ENCODE measurements at places on chromosomes 11 and 22.

GRCh38 chr11:46064221-46064620, 57.0 kb downstream of the PHF21A start:
- no peaks in the 10 kb centered on the region for H3K36me3 ChIP-seq
- no peak for DNase-seq
- peaks cover 7% of the 10 kb centered on the region for H3K4me1 ChIP-seq
- H3K4me3 ChIP-seq: no peak overlapping the region
- H3K27me3 ChIP-seq: no peaks in the 10 kb centered on the region
- H3K27ac ChIP-seq: no peak overlapping the region

DNA sequence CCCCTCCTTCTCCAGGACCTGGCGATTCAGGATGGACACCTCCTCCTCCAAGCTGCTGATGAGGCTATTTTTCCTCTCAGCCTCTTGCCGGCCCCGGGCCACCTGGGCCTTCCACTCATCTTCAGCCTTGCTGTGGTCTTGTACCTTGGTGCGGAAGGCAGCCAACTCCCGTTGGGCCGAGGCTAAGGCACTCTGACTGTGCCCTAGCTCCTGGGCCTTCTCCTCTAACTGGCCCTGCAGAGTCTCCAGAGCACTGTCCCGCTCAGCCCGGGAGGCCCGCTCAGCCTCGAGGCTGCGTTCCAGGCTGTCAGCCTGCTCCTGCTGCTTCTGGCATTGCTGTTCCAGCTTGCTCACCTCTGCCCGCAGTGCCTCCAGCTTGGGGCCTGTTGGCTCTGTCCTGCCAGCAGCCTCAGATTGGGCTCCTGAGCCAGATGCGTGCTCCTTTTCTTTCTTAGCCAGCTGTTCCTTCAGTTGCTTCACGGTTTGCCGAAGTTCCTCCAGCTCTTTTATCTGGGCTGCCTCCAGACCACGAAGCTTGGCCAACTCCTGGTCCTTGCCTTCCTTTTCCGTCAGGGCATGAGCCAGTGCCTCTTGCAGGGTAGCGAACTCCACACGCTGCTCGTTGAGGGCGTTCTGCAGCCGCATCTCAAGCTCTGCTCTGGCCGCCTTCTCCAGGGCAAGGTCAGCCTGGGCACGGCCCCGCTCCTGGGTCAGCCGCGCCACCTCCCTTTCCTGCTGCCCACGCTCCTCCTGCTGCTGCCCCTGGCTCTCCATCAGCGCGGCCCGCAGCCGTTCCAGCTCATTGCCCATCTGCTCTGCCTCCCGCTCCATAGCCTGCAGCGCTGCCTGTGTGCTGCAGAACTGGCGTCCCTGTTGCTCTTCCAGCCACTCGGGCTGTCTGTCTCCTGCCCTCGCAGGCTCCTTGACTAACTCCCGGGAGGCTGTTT, 15.3 kb downstream of the IL18BP start:
- H3K4me1 ChIP-seq: no peaks in the 10 kb centered on the region
- no peak overlapping the region for H3K4me3 ChIP-seq
- H3K27me3 ChIP-seq: no peaks in the 10 kb centered on the region
- H3K36me3 ChIP-seq: peaks cover 67% of the 10 kb centered on the region

- H3K27me3 ChIP-seq: peaks cover 25% of the 10 kb centered on the region
- DNase-seq: no peak
- H3K4me3 ChIP-seq: no peak overlapping the region
- H3K27ac ChIP-seq: no peak overlapping the region
Observed at GRCh38 chr22:25942856-25943411, 200.9 kb downstream of the MYO18B start.

DNA sequence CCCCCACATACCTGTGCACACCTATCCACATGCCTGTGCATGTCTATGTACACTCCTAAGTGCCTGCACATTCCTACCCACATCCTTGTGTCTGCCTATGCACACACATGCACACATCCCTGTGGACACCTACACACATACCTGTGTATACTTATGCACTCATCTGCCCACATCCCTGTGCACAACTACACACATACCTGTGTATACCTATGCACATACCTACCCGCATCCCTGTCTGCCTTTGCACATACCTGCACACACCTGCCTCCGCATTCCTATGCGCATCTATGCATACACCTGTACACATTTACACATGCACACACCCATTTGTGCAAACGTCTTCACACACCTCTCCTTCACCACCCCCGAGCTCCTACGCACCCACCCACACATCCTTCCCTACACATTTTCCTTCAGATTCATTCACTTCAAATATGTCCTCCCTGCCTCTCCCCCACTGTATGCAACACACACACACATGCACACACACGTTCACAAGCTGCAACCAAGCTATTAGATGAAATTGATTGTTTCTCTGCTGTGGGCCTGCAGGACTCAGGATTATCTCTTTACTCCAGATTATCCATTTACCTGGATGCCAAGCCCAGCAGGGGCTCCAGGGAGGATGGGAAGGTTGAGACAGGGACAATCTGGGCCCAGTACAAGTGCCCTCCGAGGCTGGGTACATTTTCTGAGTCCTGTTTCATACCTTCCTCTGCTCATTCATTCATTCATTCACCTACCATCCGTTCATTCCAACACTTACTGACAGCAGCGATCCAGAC, 53.2 kb downstream of the TSPAN18 start:
- peaks cover 4% of the 10 kb centered on the region for H3K27me3 ChIP-seq
- peaks cover 6% of the 10 kb centered on the region for H3K4me1 ChIP-seq
- peak; percentile 12 for DNase-seq
- H3K36me3 ChIP-seq: no peaks in the 10 kb centered on the region
- H3K27ac ChIP-seq: no peak overlapping the region

DNA sequence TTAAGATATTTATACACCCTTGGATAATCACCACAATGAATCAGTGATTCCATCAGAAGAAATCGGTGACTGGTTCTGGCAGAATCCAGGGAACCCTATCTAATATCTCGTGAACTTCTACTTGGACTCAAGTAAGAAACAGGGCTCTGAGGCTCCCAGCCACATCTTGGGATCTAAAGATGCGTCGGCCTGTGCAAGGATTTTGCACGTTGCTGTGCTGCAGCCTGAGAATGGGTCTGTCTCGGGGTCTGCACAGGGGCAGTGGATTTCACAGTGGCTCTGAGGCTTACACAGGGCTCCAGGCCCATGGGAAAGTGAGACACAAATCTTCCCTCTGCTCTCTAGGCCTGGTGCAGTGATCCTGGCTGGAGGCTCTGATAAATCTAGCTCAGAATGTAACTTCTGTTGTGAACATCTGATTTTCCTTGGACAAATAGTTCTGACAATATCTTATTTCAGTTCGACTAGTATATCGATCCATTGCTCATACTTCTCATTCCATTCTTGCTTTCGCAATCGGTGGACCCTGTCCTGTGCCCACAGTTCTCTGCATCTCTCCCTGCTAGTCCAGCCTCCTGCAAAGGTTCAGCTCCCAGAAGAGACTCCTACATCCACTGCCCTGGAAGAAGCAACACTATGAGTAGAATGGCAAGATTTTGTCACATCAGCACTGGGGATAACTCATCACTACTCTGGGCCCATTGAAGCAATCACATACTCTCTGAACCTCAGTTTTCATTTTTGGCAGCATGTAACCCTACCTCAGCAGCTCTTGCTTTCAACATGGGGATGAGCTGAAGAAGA, 105.5 kb upstream of the TOP3B start:
- H3K36me3 ChIP-seq: no peaks in the 10 kb centered on the region
- no peak overlapping the region for H3K4me3 ChIP-seq
- no peak for DNase-seq
- peaks cover 39% of the 10 kb centered on the region for H3K27me3 ChIP-seq

GRCh38 chr22:24053481-24054226, 42.5 kb downstream of the CABIN1 start:
- no peak for DNase-seq
- H3K4me3 ChIP-seq: no peak overlapping the region
- peaks cover 52% of the 10 kb centered on the region for H3K36me3 ChIP-seq
- no peak overlapping the region for H3K27ac ChIP-seq

DNA sequence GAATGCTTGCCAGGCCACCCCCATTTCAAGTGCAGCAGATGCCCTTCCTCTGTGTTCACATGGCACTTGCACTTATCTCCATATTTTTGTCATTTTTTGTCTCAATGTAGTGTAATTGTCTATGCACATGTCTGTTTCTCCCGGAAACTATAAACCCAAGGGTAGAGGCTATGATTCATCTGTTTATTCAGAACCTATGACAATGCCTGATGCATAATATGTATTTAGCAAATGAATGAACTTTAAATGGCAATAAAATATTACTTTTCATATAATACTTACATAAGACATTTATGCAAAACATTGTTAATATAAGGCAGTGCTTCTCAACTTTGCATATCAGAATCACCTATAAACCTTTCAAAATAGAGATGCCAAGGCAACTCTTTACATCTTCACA, 6.7 kb downstream of the PAK1 start:
- peaks cover 19% of the 10 kb centered on the region for H3K4me1 ChIP-seq
- no peak overlapping the region for H3K4me3 ChIP-seq
- H3K27ac ChIP-seq: no peak overlapping the region
- DNase-seq: no peak

DNA sequence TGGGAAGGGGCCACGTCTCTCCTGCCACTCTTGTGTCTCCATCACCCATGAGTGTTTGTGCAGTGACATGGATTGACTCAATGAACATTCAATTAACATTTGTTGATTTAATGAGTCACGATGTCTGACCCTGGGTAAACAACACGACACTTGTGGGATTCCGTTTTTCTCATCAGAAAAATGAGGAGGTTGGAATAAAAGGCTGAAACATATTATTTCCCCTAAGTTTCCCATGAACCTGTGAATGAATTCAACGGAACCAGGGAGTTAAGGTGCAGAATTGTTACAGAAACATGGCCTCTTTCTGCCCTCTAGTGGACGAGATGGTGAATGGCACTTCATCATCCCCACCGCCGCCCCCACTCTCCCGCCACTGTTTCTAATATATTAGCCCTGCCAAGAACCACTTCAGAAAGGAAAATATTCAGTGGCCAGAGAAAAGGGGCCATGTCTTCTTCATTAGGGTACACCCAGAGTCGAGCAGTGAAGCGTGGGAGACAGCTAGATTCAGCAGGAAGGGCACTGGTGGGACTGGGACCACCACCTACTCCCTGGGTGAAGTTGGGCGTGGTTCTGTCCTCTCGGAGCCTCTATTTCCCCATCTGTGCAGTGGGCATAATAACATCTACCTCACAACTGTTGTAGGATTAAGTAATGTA, 46.3 kb upstream of the SYT13 start:
- H3K4me1 ChIP-seq: no peaks in the 10 kb centered on the region
- H3K36me3 ChIP-seq: no peaks in the 10 kb centered on the region
- peak; percentile 45 for DNase-seq
- peaks cover 30% of the 10 kb centered on the region for H3K27me3 ChIP-seq

- H3K27ac ChIP-seq: no peak overlapping the region
- H3K4me3 ChIP-seq: no peak overlapping the region
- no peaks in the 10 kb centered on the region for H3K36me3 ChIP-seq
- no peaks in the 10 kb centered on the region for H3K4me1 ChIP-seq
- no peak for DNase-seq
- H3K27me3 ChIP-seq: no peaks in the 10 kb centered on the region
Observed at GRCh38 chr22:27283714-27284113, 517.8 kb downstream of the MN1 start.

GRCh38 chr11:6253197-6253596, 6.4 kb upstream of the CCKBR start:
- H3K36me3 ChIP-seq: no peaks in the 10 kb centered on the region
- H3K4me3 ChIP-seq: no peak overlapping the region
- H3K4me1 ChIP-seq: no peaks in the 10 kb centered on the region
- peaks cover 9% of the 10 kb centered on the region for H3K27me3 ChIP-seq
- H3K27ac ChIP-seq: no peak overlapping the region
- no peak for DNase-seq

DNA sequence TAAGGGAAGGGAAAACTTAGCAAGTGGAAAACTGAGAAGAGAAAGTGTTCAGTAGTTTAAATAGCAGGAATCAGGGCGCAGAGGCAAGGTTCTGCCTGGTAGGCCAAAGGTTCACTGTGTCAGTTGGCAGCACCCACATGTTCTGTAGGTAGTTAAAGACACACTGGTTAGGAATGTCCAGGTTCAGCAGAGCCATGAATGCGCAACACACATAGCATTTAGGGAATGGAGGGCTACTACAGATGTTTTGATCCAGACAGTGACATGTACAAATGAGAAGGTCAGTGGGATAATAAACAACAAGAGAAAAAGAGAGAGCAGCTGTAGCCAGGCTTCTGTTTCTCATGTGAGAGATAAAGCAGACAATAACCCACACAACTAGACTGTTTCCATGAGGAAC, 56.2 kb upstream of the ARHGAP42 start:
- no peak for DNase-seq
- H3K27me3 ChIP-seq: no peaks in the 10 kb centered on the region
- no peak overlapping the region for H3K4me3 ChIP-seq
- no peaks in the 10 kb centered on the region for H3K4me1 ChIP-seq

DNA sequence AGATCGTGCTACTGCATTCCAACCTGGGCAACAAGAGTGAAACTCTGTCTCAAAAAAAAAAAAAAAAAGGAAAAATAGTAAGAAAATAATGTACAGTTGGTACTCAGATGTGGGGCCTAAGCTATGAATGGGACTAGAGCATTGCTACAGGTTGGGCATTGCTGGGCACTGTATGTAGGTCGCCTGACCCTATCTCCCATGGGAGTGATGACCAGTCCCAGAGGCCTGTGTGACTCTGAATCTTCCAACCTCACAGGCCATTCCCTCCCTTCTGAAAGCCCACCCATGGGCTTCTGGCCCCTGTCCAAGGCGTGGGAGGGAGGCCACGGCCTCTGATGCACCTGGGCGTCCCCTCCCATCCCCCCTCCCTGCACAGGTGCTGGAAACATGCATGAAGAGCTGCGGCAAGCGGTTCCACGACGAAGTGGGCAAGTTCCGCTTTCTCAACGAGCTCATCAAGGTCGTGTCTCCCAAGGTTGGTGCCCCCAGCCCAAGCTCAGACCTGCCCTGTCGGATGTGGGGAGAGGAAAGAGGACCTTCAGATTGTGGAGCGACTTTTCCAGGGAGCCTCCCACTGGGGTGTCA, 9.5 kb downstream of the GGA1 start:
- no peak overlapping the region for H3K4me3 ChIP-seq
- H3K27ac ChIP-seq: no peak overlapping the region
- peaks cover 26% of the 10 kb centered on the region for H3K36me3 ChIP-seq
- H3K27me3 ChIP-seq: no peaks in the 10 kb centered on the region

- H3K4me1 ChIP-seq: no peaks in the 10 kb centered on the region
- no peaks in the 10 kb centered on the region for H3K36me3 ChIP-seq
- no peak overlapping the region for H3K27ac ChIP-seq
- no peak overlapping the region for H3K4me3 ChIP-seq
- no peaks in the 10 kb centered on the region for H3K27me3 ChIP-seq
Observed at GRCh38 chr11:121929581-121929980, 186.4 kb downstream of the BLID start.

DNA sequence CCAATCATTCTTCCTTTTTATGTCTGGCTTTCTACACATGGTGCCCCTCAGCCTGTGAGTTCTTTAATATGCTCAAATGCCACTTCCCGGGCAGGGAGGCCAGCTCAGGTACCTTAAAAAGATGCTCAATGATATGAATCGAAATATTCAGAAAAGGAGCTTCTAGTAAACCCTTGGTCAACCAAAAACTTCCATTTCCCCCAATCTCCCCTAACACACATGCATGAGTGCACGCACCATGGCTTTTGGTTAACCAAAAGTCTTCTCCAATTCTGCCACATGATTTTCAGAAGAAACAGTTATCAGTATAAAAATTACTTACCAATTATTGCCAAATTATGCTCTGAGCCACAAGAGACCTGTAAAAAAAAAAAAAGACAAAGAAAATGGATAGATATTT, 135.0 kb downstream of the SERGEF start:
- no peaks in the 10 kb centered on the region for H3K4me1 ChIP-seq
- H3K27ac ChIP-seq: no peak overlapping the region
- H3K4me3 ChIP-seq: no peak overlapping the region
- no peaks in the 10 kb centered on the region for H3K27me3 ChIP-seq
- peaks cover 4% of the 10 kb centered on the region for H3K36me3 ChIP-seq
